ENCODE measurements at places on chromosomes 5 and 9.

- DNase-seq, result no peak
These were observed 205.2 kb downstream of the PIK3R1 start for GRCh38 chr5:68420476-68421344.

DNA sequence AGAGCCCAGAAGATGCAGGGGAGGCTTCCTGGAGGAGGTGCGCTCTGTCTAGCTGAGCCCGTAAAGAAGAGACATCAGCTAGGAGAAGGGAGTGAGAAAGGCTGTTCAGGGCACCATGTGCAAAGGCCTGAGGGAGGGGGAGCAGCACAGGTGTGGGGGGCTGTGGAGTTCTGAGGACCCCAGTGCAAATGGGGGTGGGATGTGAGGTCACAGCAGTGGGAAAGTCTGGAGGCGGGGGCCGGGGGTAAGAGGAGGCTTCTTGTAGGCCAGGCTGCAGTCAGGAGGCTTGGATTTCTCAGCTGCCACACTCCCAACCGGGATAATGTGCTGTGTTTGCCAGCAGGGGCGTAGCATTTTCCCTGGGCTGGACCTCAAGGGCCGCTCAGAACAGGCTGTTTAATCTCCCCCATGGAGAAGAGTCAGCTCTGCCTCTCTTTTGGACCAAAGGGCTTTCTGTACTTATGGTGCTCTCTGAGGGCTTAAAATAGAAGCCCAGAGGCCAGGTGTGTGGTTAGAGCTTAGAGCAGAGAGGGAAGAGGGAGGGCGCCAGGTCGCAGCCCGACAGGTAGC is 5.7 kb downstream of the NEURL1B start:
- DNase-seq, result no peak

DNA sequence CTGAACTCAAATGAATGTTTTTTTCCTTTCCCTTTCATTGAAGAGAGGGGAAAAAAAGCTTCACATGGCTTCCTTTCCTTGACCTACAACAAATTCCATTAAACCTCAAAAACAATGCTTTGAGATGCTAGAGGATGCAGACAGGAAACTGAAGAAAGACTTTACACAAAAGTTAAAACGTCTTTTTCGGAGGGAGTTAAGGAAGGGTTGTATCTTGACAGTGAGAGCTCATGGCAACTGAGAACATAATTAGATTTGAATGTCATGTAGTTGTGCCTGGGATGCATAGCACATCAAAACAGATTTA is 66.4 kb downstream of the EBF1 start:
- no peak for DNase-seq

DNA sequence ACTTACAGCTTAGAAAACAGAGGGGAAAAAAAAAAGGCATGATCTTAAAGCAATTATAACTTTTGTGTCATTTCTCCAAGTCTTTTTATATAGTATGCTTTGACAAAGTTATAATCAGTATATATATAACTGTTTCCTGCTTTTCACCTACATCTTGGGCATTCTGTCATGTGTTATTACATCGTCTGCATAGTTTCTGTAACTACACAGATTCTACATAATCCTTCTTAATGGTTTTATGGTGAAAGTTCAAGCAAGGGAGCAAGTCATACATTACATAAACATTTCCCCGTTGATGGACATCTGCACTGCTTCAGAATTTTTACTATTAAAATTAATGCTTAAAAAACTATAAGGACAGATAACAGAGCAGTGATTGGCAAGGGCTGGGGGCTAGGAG is 12.1 kb downstream of the FEM1C start:
- DNase-seq, result no peak

- no peak for DNase-seq
These were observed 16.9 kb upstream of the COL5A1 start for GRCh38 chr9:134624621-134625181.

- no peak for DNase-seq
These were observed 87.0 kb downstream of the FEM1C start for GRCh38 chr5:115457571-115457970.

DNA sequence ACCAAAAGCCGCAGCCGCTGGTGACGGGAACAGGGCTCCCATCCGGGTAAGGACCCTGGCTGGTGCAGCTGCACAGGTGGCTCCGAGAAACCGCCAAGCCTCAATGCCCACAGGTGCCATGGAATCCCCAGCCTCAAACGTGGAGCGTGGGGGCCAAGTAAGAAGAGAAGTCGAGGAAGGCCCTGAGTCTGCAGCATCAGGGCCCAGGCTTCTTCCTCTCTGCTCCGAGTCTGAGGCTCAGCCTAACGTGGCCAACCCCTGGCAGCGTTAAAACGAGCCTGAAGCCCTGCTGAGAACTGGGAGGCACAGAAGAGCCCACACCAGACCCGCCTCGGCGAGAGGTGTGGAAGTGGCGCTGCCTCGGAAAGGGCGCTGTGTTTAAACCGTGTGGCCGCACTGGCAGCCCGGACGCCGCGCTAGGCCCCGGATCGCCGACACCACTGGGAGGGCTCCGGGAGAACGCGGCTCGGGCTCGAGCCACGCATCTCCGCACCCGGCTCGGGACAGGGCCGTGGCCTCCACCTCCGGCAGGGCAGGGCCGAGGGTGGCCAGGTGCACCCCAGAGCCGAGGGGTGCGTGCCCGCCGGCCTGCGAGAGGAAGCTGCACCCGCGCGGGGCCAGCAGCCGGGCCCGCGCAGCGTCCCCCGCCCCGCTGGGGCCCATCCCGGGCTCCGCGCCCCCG is 730 bp downstream of the ZMYND19 start:
- no peak for DNase-seq

- no peak for DNase-seq
These were observed 159.1 kb upstream of the ZNF608 start for GRCh38 chr5:124905256-124906130.

GRCh38 chr5:135477613-135478066 is 25.5 kb upstream of the TIFAB start:
- no peak for DNase-seq

- no peak for DNase-seq
These were observed 1.2 kb downstream of the SURF4 start for GRCh38 chr9:133374612-133375115.

- DNase-seq, result no peak
These were observed 57.7 kb upstream of the RARS1 start for GRCh38 chr5:168428552-168428951.

- peak; percentile 58 for DNase-seq
These were observed 74.2 kb downstream of the NTNG2 start for GRCh38 chr9:132235894-132236661.

GRCh38 chr5:76137887-76138542 is 54.8 kb downstream of the SV2C start:
- no peak for DNase-seq

- DNase-seq, result no peak
These were observed 43.6 kb downstream of the SEC61B start for GRCh38 chr9:99265691-99266090.

DNA sequence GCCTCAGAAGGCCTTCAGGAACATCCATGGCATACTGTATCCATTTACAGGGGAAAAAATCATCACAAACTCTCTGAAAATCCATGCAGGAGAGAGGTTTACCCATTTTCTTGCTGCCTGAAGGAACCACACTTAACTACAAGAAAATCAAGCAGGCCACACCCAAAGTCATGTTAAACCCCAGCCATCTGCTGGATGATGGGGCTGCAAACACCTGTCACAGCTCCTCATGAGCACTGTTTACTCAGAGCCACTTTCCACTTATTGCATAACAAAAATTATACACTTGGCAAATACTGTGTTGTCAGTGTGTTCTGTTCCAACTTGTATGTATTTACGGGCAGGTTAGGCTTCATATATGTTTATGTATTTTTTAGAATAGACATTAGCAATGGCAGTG is 35.8 kb downstream of the PPIC start:
- no peak for DNase-seq

DNA sequence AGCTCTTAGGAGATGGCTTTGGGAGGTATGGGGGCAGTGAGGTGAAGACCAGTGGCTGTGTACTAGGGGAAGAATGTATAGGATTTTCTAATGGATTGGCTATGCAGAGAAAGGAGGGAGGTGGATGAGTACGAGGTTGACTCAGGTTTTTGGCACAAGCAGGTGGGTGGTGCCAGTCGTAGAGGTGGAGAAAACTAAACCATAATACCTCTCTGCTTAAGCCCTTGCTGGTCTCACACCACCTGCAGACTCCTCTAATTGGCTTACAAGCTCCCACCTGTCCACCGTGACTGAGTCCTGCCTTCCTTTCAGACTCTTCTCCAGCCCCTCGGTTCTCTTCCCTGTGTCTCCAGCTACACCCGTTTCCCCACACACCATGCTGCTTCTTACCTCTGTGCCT is 521.7 kb upstream of the CLINT1 start:
- no peak for DNase-seq

- no peak for DNase-seq
These were observed 5.5 kb downstream of the UBE2D2 start for GRCh38 chr5:139566611-139567010.

GRCh38 chr9:347667-348292 is 133.1 kb downstream of the DOCK8 start:
- peak; percentile 22 for DNase-seq

DNA sequence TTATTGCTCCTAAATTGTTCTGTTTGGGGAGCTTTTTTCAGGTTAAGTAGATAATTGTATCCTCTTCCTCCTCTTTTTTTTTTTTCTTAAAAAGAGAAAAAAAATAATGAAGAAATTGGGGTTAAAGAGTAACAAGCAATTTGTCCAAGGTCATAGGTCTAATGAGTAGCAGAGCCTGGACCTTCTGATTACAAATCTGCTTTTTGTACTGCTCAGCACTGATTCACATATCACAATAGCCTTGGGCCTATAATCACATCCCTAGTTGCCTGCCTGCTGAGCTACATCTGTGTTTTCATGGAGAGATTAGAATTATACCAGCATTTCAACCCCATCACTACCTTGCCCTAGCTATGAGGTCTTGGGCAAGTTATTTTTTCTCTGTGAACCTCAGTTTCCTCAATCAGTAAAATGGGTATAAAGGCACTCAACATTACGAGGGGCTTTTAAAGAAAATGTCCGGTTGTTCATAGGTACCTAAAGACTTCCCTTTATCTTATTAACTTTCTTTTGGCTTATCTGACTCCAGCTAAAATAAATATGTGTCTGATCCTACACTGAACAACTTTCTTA is 152.3 kb downstream of the BAAT start:
- no peak for DNase-seq

GRCh38 chr9:110602281-110602680 is 22.7 kb upstream of the SVEP1 start:
- DNase-seq, result no peak

All from DMS79 treated with DMSO at 0.1 percent for 48 hours (cell line).